ENCODE measurements at places on chromosomes 4 and X. TPM values are rescaled to one million over a fixed set of nuclear protein-coding genes. Genes with fewer than 3 reads are reported as not detected.

Gene ITGB1BP2
- 7.0 TPM for total RNA-seq

Gene PCDH19
- 0.66 TPM for total RNA-seq

Gene RENBP
- total RNA-seq: 19.5 TPM

Gene RASGEF1B
- total RNA-seq: 24.7 TPM

Gene NOX1
- total RNA-seq: not detected

Gene CCDC110
- total RNA-seq: 0.78 TPM

Gene HERC5
- total RNA-seq: 4.1 TPM

Gene CLGN
- 1.9 TPM for total RNA-seq

Gene MMRN1
- 12.5 TPM for total RNA-seq

Gene CT45A1
- not detected for total RNA-seq

Gene HMX1
- not detected for total RNA-seq

Gene TMSB15C
- total RNA-seq: 2.4 TPM

Gene TEX11
- 0.14 TPM for total RNA-seq

Gene CCDC158
- total RNA-seq: 0.55 TPM

Gene DUSP21
- not detected for total RNA-seq

Gene SSX3
- not detected for total RNA-seq

Gene MAD2L1
- 2.6 TPM for total RNA-seq

Gene TMPRSS11B
- total RNA-seq: not detected

Gene APLN
- total RNA-seq: 0.20 TPM

Gene NAA11
- total RNA-seq: not detected

Gene FGF2
- 11.9 TPM for total RNA-seq

Gene SH3D19
- total RNA-seq: 136 TPM

Gene PRKG2
- 0.58 TPM for total RNA-seq

Gene ADGRG2
- 12.5 TPM for total RNA-seq

Gene SNX12
- 65.3 TPM for total RNA-seq

Gene HSFX1
- 0.98 TPM for total RNA-seq

Gene WNK3
- 6.2 TPM for total RNA-seq

Gene SPANXN4
- not detected for total RNA-seq

Gene P2RY4
- total RNA-seq: not detected

Gene AVPR2
- total RNA-seq: 1.1 TPM

Gene MAGEB2
- total RNA-seq: not detected

Gene IL13RA2
- total RNA-seq: 0.32 TPM

Gene LDB2
- 16.9 TPM for total RNA-seq

Gene ADAMTS3
- total RNA-seq: 0.40 TPM

Gene USP17L28
- not detected for total RNA-seq

Gene ASIC5
- not detected for total RNA-seq

Gene TRMT2B
- total RNA-seq: 26.8 TPM

Measured in mucosa of gallbladder (tissue), 1 donor.